Stimulated activated CD8-positive, alpha-beta memory T cell treated with anti-CD3 and anti-CD28 coated beads, Interleukin-7, amount 100 ng/mL, for 24 hours (primary cell): ENCODE measurements at places on chromosomes 16 and 17.

- DNase-seq = no peak
Measured at GRCh38 chr17:4636474-4637100, 4.9 kb downstream of the ALOX15 start.

- no peak for DNase-seq
Measured at GRCh38 chr17:1898332-1898731, 68.5 kb downstream of the RPA1 start.

- DNase-seq = no peak
Measured at GRCh38 chr17:2897605-2898004, 101.4 kb downstream of the RAP1GAP2 start.

DNA sequence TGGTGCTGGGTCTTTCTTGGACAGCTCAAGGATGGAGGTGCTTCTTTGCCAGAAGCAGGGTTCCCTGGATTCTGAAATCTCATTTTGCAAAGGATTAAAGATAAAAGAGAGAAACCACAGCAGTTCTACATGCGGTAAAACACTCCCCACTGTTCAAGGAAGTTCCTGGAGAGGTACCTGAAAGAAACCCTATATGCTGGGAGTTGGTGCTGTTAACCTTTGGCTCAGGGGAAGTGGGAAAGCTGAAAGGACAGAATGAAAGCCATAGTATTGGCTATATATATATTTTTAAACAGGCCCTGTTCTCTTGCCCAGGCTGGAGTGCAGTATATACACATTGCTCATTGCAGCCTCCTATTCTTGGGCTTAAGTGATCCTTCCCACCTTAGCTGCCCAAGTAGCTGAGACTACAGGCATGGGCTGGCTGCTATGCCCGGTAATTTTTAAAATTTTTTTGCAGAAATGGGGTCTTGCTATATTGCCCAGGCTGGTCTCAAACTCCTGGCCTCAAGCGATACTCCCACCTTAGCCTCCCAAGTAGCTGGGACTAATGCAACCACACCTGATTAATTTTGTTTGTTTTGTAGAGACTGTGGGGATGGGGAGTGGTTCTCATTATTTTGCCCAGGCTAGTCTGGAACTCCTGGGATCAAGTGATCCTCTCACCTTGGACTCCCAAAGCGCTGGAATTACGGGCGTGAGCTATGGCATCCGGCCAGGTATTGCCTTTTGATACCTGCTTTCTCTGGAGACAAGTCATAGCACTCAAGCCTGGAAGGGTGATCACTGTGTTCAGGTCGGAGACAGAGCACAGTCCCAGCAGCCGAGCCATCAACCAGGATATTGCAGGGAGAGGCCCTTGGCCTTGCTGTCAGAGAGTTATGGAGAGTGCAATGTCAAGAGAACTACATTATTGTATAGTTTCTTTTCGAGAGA lies 55.2 kb downstream of the MSI2 start:
- no peak for DNase-seq

- DNase-seq = no peak
Measured at GRCh38 chr17:16301963-16302855, 51.1 kb downstream of the CENPV start.

GRCh38 chr16:1920727-1921171 lies 2.5 kb upstream of the HS3ST6 start:
- no peak for DNase-seq

- no peak for DNase-seq
Measured at GRCh38 chr17:7544911-7545310, 3.9 kb upstream of the TNFSF12 start.

GRCh38 chr17:9283909-9284308 lies 262.6 kb downstream of the NTN1 start:
- no peak for DNase-seq

- DNase-seq = no peak
Measured at GRCh38 chr16:79598348-79599181, 2.0 kb downstream of the MAF start.

- no peak for DNase-seq
Measured at GRCh38 chr16:88144028-88144511, 192.8 kb downstream of the BANP start.

GRCh38 chr17:72419866-72420774 lies 299.3 kb downstream of the SOX9 start:
- DNase-seq = no peak

- no peak for DNase-seq
Measured at GRCh38 chr16:10562361-10562899, 18.0 kb downstream of the EMP2 start.

- DNase-seq = no peak
Measured at GRCh38 chr16:55672471-55672870, 16.7 kb downstream of the SLC6A2 start.

DNA sequence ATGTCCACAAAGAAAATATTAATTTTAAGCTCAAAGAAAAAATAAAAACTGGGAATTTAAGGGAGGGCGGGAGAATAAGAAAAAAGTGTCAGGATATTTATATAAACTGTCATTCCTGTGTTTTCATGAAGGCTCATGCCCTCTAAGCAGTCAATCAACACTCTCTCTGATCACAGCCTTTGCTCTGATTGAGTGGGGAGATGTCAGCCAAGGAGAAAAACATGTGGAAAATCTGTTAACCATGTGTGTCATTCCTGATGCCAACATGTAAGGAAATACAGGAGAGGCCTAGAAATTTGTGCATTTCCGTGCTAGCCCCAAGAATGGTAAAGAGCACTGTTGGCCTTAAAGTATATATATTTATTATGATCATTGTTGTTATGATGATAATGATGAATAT lies 137.9 kb upstream of the IRX5 start:
- no peak for DNase-seq

DNA sequence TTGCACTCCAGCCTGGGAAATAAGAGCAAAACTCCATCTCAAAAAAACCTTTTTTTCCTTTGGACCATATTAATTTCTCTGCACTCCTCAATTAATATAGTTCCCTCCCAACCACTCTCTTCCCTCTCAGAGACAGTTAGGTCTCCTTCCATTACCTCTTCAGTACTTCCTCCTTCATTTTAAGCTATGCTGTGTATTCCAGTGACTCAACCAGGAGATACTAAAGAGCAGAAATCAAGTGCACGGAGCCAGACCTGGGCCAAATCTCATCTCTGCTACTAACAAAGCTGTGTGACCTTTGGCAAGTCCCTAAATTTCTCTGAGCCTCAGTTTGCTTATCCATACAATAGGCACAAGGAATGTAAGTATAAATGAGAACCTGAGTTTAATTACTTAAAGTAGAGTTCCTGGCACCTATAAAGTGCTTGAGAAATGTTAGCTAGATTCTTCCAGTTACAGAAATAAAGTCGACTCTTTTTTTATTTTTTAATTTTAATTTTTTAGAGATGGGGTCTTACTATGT lies 8.5 kb downstream of the PECAM1 start:
- DNase-seq = no peak

DNA sequence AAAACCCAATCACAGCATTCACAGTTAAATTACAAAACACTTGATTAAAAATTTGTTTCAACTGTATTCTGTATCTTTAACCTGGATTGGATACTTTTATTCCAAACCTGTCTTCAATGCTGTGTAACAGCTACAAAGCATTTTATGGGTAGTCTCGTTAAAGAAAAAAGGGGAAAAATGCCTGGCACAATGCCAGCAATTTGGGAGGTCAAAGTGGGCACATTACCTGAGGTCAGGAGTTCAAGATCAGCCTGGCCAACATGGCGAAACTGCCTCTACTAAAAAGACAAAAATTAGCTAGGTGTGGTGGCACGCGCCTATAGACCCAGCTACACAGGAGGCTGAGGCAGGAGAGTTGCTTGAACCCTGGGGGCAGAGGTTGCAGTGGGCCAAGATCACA lies 4.0 kb downstream of the GNA13 start:
- no peak for DNase-seq

- DNase-seq = no peak
Measured at GRCh38 chr16:29818082-29818481, 2.1 kb downstream of the PAGR1 start.
